ENCODE measurements at places on chromosomes 7 and 10.

DNA sequence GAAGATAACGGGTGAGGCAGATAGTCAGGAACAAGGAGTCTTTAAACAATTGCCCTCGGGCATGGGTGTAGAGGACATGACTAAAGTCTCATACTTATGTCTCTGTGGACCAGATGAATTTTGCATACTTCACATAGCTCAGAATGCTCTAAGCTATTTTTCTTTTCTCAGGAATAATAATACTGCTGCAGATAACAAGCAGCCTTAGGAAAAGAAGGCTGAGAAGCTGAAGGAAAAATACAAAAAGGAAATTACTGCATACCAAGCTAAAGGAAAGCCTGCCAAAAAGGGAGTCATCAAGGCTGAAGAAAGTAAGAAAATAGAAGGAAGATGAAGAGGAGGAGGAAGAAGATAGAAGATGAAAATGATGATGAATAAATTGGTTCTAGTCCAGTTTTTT is 13.4 kb upstream of the ERCC6 start:
- DNase-seq, result no peak

GRCh38 chr10:62199584-62199983 is 69.1 kb downstream of the RTKN2 start:
- DNase-seq, result no peak

GRCh38 chr10:49371967-49372366 is 23.9 kb downstream of the DRGX start:
- no peak for DNase-seq

DNA sequence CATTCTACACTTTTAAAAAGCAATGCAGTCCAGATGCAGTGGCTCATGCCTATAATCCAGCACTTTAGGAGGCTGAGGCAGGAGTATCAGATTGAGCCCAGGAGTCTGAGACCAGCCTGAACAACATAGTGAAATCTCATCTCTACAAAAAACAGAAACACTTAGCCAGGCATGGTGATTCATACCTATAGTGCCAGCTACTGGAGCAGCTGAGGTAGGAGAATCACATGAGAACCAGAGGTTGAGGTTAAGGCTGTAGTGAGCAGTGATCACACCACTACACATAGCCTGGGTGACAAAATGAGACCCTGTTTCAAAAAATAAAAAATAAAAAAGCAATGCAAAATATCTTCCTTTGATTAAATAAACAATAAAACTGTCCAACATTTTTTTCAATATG is 205.2 kb downstream of the GRM8 start:
- DNase-seq, result no peak

- DNase-seq, result no peak
Observed at GRCh38 chr7:45686441-45687184, 112.4 kb downstream of the ADCY1 start.

DNA sequence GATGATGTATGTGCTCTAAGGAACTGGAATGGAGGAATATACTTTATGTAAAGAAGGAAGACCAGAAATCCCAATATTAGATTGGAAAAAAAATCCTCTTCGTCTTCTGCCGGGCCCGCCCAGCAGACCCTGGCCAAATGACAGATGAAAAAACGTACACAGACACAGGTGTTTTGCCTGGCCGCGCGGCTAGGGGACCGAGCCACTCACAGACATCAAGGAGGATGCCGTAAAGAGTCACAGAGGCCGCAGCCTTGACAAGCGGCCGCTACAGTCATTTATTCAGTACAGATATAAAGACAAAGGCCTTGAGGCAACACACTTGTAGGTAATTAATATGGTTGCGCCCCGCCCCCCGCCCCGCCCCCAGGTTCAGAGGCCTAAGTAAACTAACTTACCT is 594.1 kb downstream of the GRM8 start:
- DNase-seq, result no peak

- DNase-seq, result no peak
Observed at GRCh38 chr10:8054244-8054493, 319 bp upstream of the GATA3 start.

DNA sequence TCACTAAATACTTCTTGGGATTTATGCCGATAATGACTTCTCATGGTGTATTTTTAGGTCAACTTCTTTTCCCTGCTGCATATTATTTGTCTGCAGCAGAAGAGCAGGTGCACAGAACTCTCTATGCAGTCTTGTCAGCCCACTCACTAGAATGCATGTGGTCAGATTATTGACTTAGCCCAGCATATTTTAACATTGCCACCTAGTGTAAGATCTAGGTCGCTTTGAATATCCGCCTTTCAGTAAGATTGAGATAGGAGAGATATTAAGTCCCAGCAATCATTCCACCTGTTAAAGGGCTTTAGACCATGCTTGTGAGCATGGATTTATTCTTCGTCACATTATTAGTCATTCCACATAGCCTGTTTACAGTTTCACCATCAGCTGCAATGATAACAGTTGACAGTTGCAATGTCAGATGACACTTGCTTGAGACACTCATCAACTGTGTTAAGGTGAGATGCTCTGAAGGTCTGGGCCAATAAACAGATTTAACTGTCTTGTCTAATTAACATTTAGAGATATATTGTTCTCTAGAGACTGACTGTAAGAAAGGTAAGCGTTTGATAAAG is 491.7 kb downstream of the ARL4A start:
- DNase-seq, result no peak

- DNase-seq, result no peak
Observed at GRCh38 chr7:99072126-99072525, 71.8 kb downstream of the SMURF1 start.

DNA sequence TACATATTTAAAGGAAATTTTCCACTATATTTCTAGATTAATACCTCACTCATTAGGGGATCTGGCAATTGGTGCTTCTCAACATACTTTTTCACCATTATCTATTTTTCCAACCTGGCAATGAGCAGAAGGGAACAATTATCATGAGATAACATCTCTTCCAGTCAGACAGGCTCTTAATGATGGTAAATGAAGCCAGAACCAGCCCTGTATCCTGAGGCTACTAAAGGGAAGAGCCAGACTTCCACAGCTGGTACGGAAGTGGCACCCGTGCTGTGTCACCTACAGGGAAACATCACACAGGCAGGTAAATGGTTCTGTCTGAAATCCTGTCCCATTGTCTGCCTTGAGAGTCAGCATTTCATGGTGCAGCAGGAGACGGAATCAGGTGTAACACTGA is 75.9 kb downstream of the ELMO1 start:
- no peak for DNase-seq

GRCh38 chr10:102527546-102527945 is 23.8 kb downstream of the SUFU start:
- DNase-seq, result no peak

GRCh38 chr7:132680590-132680989 is 104.3 kb upstream of the PLXNA4 start:
- no peak for DNase-seq

- DNase-seq, result no peak
Observed at GRCh38 chr10:96772196-96772595, 51.9 kb upstream of the PIK3AP1 start.

- DNase-seq, result no peak
Observed at GRCh38 chr7:91835826-91836368, 44.6 kb downstream of the MTERF1 start.

GRCh38 chr7:48595756-48596155 is 328.6 kb upstream of the CDC14C start:
- no peak for DNase-seq

DNA sequence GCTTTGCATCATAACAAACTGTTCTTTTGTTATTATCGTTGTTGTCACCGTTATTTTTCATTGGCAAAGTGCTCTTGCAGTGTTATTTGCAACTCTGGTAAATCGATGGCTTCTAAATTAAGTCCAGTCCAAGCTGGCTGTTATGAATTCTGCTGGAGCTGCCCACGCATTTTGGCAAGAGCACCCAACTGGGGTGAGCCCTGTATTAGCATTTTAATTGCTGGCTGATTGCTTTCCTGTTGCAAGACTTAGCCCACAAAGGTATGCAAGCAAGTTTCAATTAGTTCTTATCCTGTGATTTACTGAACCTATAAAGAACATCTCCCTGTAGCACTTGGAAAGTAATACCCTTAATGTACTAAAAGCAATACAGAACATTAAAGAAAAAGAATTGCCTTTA is 226.8 kb downstream of the ACTR3B start:
- no peak for DNase-seq

Data from stimulated activated effector memory CD8-positive, alpha-beta T cell treated with anti-CD3 and anti-CD28 coated beads, Interleukin-12 subunit alpha, Interleukin-12 subunit beta, amount 100 ng/mL, for 72 hours (primary cell).